ENCODE measurements at places on chromosomes 6 and 20.

DNA sequence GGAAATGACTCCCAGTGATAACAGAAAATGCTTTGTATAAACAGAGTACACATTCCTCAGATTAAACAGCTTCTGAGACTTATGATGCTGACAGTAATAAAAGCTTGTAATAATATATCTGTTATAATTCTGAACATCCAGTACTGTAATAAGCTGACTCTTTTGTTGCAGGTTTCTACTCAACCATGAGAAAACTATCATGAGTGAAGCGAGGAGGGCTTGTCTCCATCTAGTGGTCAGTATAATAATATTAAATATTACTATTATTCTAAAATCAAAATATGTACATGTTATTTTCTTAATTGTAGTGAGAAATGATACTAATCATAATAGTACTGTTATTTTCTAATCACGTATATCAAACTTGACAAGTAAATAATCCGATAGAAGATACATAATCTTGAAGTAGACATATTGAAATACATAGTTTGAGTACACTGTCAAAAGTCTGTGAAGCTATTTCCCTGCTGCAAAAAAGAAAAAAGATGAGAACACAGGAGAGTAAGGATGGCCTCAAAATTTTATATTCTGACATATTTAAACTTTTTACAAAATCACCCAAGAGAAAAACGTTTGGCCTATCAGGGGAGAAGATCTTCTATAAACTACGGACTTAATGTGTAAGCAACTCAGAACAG lies 183.1 kb downstream of the MOXD1 start:
- no peak for DNase-seq

DNA sequence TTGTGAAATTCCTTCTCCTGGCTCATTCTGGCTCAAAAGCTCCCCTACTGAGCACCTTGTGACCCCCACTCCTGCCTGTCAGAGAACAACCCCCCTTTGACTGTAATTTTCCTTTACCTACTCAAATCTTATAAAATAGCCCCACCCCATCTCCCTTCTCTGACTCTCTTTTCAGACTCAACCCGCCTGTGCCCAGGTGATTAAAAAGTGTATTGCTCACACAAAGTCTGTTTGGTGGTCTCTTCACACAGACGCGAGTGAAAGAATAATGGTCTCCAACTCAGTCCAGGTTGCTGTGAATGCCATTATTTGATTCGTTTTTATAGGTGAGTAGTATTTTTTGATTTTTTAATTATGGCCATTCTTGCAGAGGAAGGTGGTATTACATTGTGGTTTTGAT lies 414.1 kb upstream of the FKBP1C start:
- DNase-seq, result no peak

- DNase-seq, result peak; percentile 57
These were observed 21.0 kb downstream of the SRSF3 start for GRCh38 chr6:36615018-36615761.

DNA sequence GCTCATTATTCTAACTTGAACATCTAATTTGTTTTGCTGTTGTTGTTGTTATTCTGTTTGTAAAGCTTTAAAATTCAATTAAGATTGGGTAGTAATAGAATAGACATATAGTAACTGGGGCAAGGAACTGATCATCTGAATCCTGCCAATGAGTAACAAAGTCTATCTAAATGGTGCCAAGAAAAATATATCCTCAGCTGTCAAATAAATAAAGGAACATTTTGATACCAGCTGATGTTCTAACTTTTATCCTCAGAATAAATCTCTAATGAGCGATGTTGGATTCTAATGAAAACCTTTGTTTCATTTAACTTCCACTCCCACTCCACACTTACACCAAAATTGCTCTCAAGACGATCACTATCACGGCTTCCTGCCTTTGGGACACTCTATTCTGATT lies 210.9 kb downstream of the TINAG start:
- DNase-seq, result no peak

DNA sequence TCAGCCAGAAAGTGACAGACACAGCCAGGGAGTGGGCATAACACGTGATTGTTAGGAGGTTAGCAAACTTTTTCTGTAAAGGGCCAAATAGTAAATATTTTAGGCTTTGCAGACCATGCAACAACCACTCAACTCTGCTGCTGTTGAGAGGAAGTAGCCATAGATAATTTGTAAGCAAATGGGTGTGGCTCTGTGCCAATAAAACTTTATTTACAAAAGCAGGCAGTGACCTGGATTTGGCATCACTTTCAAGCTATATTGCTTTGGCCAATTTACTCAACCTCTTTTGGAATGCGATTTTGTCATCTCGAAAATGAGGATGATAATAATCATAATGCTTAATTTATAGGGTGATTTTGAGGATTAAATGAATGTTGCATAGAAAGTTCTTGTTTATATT lies 152.6 kb downstream of the TSHZ2 start:
- DNase-seq, result no peak

GRCh38 chr6:168712993-168713392 lies 272.0 kb downstream of the SMOC2 start:
- DNase-seq, result no peak

DNA sequence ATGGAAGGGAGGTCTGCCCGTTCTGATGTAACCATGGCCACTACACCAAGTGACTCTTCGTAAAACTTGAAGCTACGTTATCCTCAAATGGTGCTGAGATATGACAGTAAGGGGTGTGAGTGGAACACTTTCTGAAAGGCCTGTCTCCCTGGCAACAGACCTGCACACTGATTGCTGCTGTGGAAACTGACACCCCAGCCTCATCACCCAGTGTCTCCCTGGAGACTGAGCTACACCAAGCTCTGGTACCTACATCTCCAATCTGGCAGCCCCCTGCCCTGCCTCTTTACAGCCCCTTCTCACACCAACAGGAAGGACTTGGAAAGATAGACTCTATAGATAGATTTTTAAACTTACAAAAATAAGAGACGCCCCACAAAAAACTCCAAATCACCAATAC lies 13.2 kb downstream of the PI16 start:
- no peak for DNase-seq

DNA sequence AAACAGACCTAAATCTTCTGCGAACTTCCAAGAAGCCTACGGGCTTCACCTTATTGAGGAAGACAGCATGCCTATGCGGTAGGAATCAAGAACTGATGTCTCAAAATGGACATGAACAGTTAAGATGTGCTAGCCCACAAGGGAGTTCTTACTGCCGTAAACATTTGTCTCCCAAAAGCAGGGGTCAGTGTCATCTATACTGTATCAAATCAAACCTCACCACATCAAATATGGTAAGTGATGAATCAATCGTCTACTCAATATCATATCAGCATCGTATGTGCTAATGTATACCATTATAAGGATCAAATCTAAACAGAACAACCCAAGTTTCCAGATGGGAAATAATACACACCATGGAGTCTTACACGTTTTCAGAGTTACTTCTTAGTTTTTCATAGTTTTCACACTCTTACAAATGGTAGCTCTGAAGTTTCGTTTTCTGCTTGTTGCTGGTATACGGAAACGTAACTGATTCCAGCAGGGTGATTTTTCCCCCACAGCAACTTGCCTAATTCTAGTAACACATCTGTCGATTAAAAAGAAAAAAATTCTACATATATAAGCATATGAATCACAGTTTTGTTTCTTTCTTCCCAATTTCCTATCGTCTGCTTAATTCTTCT lies 12.6 kb downstream of the RRBP1 start:
- no peak for DNase-seq

GRCh38 chr6:65728879-65729479 lies 22.0 kb upstream of the EYS start:
- no peak for DNase-seq

DNA sequence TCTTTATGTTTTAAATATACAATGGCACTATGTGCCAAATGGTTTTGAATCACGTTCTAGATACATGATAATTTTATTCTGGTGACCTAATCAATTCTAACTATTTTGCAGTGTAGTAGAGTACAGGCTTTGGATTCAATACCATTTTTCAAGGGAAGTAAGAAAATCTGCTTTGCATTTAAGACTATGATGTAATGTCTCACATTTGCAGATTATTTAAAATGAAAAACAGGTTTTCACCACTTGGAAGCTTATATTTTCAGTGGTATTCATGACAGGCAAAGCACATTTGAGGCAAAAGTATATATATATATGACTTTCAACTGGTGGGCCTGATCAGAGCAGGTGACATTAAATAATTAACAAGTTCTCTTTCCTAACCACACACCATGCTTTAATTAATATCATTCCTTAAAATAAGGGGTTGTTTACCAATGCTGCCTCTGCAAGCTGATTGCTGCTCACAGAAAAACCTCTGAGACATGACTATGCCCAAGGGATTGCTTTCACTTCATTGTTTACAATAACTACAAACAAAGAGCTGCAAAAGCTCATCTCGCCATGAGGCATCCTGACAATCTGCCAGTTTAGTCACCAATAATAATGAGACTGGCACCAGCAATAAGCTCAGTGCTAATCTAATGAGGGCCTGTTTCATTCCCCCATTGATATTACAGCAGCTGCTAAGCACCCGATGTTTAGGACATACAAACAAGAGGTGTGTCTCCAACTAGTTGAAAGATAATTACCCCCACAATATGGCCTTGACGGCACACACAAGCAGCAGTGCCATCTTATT lies 1176.0 kb upstream of the GJE1 start:
- DNase-seq, result no peak

GRCh38 chr20:46694484-46694883 lies 5.2 kb upstream of the TP53RK start:
- peak; percentile 20 for DNase-seq

DNA sequence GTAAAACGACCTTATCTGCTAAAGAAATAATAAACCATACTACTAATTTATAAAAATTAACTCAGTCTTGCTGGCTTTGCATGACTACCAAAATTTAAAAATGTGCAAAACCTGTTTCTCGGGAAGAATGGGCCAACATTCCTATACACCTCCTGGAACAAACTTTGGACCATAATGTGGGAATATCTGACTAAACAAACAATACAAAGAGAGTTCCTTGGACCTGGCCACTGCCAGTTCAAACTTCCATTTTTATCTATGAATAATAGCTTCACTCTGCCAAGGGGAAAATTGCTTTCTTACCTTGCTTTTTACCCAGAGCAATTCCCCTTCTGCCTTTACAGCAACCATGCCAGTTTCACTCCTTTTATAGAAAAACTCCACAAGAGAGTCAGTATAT lies 38.7 kb upstream of the POU5F1 start:
- DNase-seq, result no peak

- DNase-seq, result peak; percentile 52
These were observed 763 bp downstream of the C6orf47 start for GRCh38 chr6:31659649-31660380.

DNA sequence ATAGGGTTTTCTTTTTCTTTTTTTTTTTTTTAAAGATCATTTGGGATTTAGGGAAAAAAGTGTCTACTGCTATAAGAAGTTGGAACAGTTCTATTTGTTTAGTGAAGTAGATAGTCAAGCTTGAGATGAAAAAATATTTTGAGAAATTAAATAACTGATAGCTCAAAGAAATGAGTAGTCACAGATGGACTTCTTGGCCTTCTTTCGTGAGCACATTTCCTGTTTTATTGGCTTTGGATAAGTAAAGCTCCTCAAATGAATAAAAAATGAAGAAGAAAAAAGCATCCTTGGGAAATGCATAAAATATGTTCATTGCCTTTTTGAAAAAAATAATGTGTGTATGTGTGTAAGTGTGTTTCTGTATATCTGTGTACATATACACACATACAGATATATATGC lies 515.9 kb downstream of the GRIK2 start:
- DNase-seq, result no peak

- no peak for DNase-seq
These were observed 33.2 kb upstream of the IGF2R start for GRCh38 chr6:159935633-159936032.

DNA sequence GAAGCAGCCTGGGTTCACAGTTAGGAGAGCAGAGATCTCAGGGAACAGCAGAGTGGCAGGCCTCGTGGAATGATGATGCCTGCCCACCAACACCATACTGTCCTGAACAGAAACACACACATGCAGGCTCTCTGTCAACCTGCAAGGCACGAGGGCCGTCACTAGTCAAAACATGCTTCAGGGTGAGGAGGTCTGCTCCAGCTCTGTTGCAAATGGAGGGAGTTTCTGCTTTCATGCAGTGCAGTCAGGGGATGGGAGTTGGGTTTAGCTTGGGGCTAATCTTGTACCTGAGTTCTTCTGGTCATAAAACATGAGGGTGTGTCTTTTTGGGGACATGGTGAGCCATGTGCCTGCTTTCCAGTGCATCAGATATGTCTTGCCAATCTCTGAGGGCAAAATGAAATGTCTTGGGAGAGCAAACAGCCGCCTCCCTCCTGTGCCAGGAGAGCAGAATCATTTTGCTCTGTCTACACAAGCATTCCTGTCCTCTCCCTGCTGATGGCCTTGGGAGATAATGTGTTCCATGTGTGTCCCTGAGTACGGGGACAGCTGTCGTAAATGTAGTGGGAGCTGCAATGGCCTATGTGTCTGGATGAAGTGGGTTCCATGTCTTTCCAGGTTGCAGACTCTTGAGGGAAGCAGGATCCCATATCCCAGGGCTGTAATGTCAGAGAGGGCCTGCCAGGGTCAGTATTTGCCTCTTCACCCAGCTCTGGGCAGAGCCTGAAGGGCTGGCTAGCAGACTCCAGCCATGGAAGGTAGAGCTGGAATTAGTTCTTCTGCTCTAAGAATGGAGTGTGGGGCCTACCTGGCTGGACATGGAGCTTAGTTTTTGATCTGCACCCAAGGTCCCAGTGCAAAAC lies 40.6 kb downstream of the MAFB start:
- no peak for DNase-seq

- no peak for DNase-seq
These were observed 239.8 kb downstream of the CDC5L start for GRCh38 chr6:44627091-44627882.

GRCh38 chr6:45584127-45584526 lies 206.4 kb upstream of the SUPT3H start:
- peak; percentile 65 for DNase-seq

DNA sequence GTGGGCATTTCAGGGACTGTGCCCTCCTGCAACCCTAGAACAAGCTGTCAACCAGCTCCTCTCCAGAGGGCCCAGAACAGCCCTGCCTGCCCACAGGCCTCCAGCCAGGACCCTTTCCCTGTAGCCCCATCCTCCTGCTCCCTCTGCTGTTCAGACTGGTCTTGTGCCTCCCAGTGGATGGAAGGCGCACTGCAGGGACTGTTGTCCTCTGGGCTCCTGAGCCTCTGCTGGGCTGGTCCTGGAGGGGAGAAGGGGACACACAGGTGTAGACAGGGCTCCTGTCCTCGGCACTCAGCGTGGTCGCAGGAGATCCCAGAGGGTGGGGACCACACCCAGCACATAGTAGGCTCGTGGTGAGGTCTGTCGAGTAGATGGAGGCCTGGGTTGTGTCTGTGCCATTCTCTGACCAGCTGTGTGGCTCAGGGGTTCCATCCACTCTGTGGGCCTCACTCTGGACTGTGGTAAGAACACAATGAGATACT lies 11.5 kb downstream of the ITPR3 start:
- peak; percentile 59 for DNase-seq

DNA sequence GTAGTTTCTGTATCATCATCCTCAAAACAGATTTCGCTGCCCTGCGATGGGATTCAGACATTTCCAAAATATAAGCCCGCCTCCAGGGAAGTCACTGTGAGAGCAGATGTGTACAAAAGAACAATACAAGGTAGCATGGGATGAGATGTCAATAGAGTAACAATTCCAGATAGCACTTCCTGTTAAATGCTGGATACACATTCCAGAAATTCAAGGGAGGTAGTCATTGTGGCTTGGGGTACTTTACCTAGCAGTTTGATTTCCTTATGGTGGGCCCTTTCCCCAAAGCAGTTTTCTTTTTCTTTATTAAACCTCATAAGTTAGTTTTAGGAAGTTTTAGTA lies 2.5 kb downstream of the RNF217 start:
- no peak for DNase-seq

All from activated CD4-positive, alpha-beta T cell treated with anti-CD3 and anti-CD28 coated beads, Interleukin-10, Interleukin-2, amounts not matched to agents 100 ng/mL and 50 ng/mL, durations not matched to agents 16 hours and 8 hours (primary cell).